Esophagus muscularis mucosa (tissue), 4 donors: ENCODE measurements at places on chromosomes 6 and 20.
A peak's percentile ranks its signal among the peaks of the same experiment; 100 is the strongest.

DNA sequence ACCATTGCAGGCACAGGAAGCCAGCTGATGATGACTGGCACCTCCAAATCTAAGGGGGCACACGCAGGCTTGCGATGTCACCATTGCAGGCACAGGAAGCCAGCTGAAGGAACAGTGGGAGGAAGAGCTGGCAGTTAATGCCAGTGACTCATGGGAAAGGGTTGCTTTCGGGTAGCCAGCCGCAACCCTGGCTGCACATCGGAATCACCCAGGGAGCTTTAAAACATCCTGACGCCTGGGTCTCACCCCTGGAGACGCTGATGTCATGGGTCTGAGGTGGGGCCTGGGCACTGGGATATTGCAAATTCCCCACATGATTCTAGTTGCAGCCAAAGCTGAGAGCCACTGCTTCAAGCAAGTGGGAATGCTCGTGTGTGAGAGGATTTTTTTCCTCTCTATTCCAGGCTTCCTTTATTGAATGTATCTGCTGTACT, 16.1 kb upstream of the CCN6 start:
- DNase-seq: no peak

DNA sequence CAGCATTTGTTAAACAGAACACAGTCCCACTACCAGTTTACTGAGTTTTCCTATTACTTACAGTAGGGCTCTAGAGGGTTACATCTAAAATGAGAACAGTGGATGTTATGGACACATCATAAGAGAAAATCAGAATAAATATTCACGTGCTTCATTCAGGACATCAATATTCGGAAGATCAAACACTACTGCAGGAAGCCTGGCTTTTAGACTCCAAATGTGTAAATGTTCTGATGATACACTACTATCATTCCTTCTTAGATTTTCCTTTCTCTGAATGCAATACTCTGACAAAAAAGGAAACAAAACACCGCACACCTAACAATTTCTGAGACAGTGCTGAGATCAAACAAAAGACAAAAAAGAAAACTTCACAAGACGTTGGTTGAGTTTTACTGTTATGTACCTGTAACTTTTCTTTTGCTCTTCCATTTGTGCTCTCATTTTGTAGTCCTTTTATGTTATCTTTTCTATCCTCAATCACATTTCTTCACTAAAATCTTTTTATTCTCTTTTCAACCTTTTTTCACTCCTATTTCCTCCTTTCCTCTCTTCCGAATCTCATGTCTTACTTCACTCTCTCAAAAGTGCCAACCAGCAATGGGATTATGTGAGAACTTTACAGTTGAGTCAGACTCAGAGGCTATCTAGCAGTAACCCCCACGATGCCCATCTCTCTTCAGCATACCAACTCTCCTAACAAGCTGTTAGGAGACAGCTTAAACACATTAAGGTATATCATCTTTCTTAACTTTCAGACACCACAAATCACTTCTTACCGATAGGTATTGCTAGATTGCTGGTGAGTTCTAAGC, 1.7 kb downstream of the FAM184A start:
- peak; percentile 75 for DNase-seq

GRCh38 chr6:18477301-18477941, 90.3 kb downstream of the RNF144B start:
- DNase-seq: no peak

DNA sequence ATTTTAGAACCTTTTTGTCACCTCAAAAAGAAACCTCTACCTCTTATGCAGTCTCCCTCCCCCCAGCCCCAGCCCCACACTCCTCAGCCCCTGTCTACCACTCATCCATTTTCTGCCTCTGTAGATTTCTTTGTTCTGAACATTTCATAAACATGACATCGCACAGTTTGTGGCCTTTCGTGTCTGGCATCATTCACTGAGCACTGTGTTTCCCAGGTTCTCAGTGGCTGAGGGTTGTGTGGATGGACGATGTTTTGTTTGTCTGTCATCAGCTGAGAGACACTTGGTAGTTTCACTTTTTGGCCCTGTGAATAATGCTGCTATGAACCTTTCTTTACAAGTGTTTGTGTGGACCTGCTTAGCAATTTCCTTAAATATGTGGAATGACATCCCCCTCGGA, 64.5 kb downstream of the FAM120B start:
- no peak for DNase-seq

DNA sequence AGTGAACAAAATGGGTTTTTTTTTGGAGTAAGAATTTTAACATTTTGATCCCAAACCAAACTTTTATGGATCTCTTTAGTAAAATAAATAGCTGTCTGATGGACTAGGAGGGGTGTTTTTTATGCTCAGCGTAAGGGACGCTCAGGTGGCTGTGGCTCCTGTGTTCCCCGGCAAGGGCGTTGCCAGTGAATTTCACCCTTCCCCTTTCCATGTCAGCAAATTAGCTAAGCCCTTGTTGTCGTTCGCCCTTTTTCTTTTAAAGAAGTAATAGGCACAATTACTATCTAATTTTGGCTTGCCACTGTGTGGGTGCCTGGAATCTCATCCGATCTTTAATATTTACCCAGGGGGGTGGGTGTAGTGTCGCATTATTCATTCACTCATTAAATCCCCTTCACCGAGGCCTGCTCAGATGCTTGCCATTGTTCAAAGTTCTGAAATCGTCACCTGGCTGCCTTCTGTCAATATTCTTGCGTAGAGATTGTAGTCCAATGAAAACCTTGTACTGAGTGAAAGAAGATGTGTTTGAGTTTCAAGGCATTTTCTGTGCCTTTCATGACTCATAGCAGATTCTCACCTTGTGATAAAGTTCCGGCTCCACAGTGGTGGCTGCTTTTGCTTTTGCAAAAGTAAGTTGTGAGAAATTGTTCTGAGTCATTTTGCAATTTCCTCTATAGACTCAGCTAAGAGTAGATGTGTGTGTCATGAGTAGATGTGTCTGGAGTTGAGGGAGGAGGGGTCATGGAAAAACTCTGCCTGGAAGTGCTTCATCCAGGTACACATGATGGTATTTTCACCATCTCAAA, 40.0 kb upstream of the CLDN20 start:
- no peak for DNase-seq

DNA sequence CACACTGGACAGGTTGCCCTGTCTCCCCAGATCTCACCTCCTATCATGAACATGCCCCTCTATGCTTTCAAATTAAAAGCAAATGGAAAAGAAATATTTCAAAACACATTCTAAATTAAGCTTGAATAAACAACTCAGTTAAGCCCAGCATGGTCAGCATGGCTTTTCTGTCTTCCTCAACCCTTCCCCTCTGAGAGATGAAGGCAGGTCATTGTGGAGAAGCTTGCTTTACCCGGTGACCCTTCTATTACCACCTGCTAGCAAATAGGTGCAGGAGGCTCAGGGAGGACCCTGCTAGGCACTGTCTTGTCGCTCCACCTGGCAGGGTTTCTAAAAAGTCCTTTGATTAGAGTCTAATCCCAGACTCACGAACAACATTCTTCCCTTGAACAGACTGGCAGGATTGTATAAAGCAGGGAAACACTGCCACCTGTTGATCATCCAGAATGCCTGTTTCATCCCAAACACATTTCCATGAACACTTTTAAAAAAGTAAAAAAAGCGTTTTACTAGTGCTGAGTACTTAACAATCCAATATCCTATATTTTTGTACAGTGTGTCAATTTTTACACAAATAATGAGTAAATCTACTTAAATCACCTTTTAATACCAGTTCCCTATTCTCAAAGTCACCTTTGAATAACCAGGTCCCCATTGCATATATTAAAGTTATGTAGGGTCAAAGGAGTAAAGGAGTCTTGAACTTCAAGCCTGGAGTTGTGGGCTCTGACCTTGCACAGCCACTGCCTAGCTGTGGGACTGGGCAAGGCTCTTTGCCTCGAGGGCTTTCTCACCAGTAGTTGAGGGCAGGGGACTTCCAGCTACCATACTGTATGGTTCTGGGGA, 75.5 kb downstream of the GPR6 start:
- DNase-seq: peak; percentile 68

GRCh38 chr20:63411898-63412631, 50.9 kb upstream of the CHRNA4 start:
- no peak for DNase-seq
